ENCODE measurements at places on chromosomes 16 and 17.
A peak's percentile ranks its signal among the peaks of the same experiment; 100 is the strongest.

GRCh38 chr17:43974382-43975266 is 20.9 kb upstream of the PYY start:
- no peak for DNase-seq

DNA sequence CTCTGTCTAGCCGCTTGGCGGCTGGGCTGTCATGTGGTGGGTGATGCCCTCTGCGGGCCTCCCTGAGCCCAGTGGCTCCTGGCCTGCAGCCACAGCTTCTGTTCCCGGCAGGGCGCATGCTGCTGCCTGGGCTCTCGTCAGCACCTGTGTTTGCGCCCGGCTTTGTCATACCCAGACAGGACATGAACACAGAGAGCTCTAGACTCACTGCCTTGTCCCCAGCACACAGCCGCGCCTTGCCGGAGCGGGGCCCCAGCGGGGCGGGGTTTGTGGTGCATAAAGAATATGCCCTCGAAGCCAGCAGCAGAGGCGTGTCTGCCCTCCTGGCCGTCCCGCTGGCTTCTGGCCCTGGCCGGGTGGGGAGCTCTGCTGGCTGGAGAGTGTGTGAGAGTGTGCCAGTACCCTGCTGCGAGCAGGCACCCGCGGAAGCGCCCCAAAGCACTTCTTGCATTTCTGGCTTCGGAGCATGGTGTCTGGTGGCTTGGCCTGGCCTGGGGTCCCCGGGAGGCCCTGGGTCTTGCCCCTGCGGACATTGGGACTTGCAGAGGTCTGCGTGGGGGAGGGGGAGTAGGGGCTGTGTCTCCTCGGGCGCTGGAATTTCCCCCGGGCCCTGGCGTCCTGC is 14.4 kb downstream of the ASPSCR1 start:
- peak; percentile 50 for DNase-seq

DNA sequence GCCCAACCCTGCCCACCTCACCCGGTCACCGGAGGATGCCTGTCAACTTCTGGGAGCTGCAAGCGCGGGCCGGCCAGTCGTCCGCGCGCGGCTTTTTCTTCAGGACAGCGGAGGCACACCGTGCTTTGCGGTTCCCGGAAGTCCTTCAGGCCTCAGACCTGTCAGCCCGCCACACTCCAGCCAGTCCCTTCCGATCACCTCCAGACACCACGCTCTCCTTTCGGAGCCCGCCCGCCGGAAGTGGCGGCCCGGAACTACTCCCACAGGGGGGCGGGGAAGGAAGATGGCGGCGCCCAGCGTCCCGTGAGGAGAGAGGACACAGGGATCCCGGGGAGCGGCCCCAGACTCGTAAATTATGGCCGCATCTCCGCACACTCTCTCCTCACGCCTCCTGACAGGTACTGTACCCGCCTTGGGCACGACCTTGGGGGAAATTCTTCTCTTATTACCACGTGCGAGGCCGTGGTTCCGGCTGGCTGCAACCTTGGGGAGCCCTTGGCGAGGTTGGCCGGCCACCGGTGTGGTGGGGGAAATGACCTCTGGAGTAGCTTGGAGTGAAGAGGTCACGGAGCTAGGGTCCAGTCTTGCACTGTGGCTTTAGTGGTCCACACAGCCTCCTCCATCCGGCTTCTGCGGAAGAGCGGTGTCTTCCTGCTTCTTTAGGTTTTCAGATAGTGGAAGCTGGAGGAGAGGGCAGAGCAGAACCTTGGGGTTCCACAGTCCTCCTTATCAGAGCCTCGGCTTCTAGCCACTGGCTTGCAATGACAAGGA is at the start of gene COX10:
Gene COX10 (plus strand): TSS at position 254 of the 771 bp plus-strand sequence. CDS start 102 bp downstream, at position 356.
- peak; percentile 80 for DNase-seq

GRCh38 chr17:40582328-40582901 is 17.1 kb upstream of the CCR7 start:
- no peak for DNase-seq

DNA sequence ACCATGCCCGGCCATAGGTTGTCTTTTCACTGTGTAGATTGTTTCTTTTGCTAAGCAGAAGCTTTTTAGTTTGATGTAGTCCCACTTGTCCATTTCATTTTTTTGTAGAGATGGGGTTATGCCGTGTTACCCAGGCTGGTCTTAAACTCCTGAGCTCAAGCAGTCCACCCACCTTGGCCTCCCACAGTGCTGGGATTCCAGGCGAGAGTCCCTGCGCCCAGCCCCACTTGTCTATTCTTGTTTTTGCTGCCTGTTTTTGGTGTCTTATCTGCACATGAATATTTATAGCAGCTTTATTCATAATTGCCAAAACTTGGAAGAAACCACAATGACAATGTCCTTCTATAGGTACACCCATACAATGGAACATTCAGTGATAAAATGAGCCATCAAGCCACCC is 18.8 kb upstream of the SBK1 start:
- no peak for DNase-seq

GRCh38 chr17:65388911-65389310 is 172.5 kb downstream of the AXIN2 start:
- DNase-seq, result no peak

- DNase-seq, result no peak
These were observed 19.6 kb downstream of the RNF135 start for GRCh38 chr17:30990458-30990857.

DNA sequence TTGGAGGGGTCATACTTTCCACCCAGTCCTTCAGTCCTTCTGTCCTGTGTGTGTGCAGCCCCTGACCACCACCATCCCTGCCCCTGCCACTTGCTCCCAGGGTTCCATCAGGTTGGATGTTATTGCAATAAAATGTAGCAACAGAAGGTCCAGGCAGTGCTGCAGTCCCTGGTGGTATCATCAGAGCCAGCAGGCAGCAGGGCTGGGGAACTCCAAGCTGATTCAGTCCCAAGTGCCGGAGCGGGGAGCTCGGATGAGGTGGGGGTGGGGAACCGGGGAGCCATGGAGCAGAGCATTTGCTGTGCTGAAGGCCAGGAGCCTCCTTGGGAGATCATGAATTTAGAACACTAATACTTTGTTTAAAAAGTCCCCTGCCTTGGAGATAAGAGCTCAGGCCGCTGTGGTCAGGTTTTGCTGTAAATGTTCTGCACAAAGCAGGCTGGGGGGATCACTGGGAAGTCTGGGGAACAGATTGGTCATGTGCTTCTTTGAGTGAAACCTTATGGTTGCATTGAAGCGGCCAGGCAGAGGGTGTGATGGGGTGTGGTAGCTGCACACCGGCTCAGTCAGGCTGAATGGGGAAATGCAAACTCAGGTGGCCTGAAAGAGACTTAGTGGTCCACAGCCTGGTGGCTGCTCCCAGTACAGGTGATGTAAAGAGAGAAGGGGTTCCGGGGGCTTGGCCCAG is 225.9 kb downstream of the SEC14L1 start:
- DNase-seq, result no peak

GRCh38 chr16:80602894-80603293 is 62.1 kb downstream of the DYNLRB2 start:
- DNase-seq, result no peak

GRCh38 chr16:66594739-66595138 is 9.8 kb upstream of the CMTM3 start:
- no peak for DNase-seq

DNA sequence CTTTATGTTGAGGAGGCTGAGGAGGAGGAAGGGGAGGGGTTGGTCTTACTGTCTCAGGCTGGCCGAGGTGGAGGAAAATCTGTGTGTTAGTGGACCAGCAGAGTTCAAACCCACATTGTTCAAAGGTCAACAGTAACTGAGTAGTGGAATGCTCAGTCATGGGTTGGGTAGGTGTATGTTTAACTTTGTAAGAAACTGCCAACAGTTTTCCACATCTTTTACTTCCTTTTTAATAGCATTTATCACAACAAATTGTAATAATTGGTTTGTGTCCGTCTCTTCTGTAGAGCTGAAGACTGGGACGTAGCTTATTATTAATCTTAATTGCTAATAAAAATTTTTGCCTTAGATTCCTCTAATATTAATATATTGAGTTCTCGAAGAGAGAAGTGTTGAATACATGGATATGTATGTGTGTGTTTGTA is 5.3 kb downstream of the ATP6V0A1 start:
- DNase-seq, result peak; percentile 67

DNA sequence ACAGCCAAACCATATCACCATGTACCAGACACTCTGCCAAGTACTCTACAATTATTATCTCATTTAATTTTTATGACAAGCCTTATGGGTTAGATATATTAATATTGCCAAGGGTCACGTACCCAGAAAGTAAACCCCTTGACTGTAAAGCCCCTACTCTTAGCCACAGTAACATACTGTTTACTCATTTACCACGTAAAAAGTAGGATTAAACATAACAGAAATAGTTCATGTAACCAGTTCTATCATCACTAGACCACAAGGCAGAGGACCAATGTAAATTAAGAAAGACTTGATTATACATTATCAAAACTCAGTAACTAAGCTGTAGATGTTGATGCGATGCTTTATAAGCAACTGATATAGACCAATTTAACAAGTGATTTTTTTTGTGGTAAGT is 101.5 kb upstream of the CNTNAP4 start:
- no peak for DNase-seq

- DNase-seq, result no peak
These were observed 40.8 kb downstream of the SLFN12L start for GRCh38 chr17:35496451-35497290.

DNA sequence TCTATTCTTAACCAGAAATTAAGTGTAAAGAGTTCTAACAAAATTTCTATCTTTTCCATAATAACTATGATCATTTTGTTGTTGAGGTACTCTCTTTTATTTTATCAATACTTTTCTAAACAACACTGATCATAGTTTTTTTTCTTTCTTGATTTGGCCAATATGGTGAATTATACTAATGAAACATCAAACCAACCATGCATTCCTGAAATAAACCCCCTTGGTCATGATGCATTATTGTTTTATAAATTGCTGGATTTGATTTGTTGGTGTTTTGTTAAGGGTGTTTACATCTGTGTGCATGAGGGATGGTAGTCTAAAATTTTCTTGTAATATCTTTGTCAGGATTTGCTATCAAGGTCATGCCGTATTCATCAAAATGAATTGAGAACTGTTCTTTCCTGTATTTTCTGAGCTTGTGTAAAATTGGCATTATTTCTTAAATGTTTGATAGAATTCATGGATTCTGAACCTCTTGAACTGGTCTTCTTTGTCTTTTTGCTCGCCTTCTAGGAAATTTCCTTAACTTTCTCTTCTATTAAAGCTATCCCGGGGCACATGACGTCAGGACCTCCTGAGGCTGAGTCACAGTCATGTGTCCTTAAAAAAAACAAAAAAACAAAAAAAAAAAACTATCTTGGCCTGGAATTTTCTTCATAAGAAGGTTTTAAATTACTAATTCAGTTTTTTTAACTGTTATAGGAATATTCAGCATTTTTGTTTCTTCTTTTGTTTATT is 3.9 kb upstream of the TRIM25 start:
- DNase-seq, result no peak

DNA sequence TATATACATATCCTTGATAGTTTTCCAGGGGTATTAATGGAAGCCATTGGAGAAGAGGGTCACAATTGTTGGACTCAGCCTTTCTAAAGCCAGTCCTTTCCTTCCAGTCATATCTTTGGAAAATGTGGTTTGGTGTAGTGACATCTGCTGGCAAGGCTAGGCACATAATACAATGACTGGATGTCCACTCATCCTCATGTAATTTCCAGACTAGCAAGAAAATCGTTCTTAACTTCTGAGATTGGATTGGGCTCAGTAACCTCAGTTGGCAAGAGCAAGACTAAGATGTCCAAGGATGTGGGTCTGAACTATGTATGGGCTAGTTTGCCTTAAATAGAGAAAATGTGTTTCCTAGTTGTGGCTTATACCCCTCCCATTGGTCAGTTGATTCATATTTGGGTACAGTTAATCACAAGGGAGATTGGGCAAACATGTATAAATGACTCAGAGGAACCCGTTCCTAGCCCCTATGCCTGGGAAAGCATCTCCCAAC is 8.7 kb upstream of the KAT7 start:
- peak; percentile 60 for DNase-seq

DNA sequence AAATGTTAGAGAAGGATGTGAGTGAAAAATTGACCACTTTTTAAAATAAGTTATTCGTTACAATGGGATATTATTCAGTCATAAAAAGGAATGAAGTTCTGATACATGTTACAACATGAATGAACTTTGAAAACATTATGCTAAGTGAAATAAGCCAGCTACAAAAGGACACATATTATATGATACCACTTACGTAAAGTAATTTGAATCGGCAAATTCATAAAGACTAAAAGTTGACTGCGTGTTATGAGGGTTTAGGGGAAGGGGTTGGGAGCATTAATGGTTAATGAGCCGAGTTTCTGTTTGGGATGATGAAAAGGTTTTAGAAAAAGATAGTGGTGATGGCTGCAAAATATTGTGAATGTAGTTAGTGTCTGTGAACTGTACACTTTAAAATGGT is 73.1 kb downstream of the USP32 start:
- DNase-seq, result no peak

DNA sequence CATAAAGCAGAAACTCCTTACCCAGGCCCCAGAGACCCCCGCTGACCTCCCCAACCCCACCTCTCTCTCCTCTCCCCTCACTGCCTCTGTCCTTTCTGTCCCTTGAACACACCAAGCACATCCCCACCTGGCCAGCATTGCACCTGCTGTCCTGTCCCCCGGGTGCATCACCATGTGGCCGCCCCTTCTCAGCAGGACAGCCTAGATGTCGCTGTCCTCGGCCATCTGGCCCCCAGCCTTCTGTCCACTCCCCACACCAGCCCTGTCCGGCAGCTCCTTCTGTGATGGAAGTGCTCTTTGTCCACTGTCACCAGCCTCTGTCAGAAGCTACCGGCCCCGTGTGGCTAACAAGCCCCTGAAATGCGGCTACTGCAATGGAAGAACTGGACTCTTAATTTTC is 12.3 kb upstream of the MPRIP start:
- DNase-seq, result no peak

Data from A549 (cell line).